T-helper 2 cell treated with Interferon-gamma antibody and Interleukin-4, amounts not matched to agents 100 ng/mL and 5 ng/mL, for 36 hours (primary cell): ENCODE measurements at places on chromosomes 5 and 9. TPM values are rescaled to one million over a fixed set of nuclear protein-coding genes. Genes with fewer than 3 reads are reported as not detected.

CDH9 gene
- total RNA-seq = not detected in 2 replicates

IFNA2 gene
- total RNA-seq = not detected in 2 replicates

PCDHA9 gene
- not detected in 2 replicates for total RNA-seq

ENTREP1 gene
- 0.05 TPM in 1 of 2 replicates, not detected in the other for total RNA-seq

FCN2 gene
- total RNA-seq = not detected in 2 replicates

ARL14EPL gene
- total RNA-seq = not detected in 2 replicates

UBE2QL1 gene
- not detected in 2 replicates for total RNA-seq

MAP1B gene
- 0.09 and 0.36 TPM in 2 replicates for total RNA-seq

TNFSF8 gene
- total RNA-seq = 48.5 and 51.1 TPM in 2 replicates

CYFIP2 gene
- total RNA-seq = 379 and 383 TPM in 2 replicates

RASGEF1C gene
- total RNA-seq = not detected in 2 replicates

IFNK gene
- total RNA-seq = not detected in 2 replicates

ZNF782 gene
- total RNA-seq = 5.0 and 5.7 TPM in 2 replicates
